ENCODE measurements at places on chromosomes 6 and 20.

DNA sequence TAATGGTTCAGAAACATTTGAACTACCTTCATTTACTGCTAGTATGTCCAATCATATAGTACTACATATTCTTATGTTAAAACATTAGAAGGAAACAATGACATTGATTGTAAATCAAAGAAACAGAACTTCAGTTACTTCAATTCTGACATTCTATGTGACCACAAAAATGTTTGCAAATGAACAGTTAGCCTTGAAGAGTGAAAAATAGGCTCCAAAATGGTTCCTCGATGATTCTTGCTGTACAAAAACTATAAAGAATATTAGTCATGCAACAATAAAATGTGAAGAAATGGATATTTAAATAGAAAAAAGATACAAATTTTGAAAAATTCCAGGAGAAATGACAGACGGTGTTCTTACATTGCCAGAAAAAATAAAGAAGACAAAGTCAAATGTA lies 686.9 kb downstream of the BCKDHB start:
- no peak for DNase-seq

- DNase-seq = no peak
Measured at GRCh38 chr6:84442208-84442607, 214.8 kb upstream of the CEP162 start.

- no peak for DNase-seq
Measured at GRCh38 chr6:4891141-4891540, 112.7 kb downstream of the RPP40 start.

DNA sequence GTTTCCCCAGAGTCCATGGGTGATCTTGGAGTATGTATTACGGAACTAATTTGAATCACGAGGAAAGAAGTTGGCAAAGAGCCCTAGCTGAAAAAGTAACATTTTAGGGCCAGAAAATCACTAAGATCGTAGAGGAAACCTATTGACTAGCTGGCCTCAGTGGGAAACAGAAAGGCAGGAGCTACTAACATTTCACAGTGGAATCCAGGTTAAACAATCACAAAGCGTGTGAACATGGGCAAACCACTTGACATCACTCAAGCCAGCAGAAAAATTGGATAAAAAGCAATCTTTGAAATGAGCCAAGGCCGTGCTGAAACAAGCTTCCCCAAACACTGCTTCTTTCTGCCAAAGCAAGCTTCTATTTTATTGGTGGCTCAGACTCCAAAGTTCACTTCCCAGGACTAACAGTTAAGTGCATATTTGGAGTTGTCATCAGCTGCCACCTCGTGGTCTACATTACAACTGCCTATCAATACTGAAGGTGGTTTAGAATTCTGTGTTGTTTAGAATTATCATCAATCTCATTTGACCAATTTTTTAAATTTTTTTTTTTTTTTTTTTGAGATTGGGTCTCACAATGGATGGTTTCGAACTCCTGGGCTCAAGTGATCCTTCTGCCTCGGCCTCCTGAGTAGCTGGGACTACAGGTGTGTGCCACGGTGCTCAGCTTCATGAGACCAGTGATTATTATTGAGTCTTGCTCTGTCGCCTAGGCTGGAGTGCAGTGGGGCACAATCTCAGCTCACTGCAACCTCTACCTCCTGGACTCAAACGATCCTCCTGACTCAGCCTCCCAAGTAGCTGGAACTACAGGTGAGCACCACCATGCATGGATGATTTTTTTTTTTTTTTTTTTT lies 10.6 kb downstream of the RPS10 start:
- DNase-seq = peak; percentile 82

- no peak for DNase-seq
Measured at GRCh38 chr6:108578595-108579327, 18.0 kb downstream of the FOXO3 start.
